SW 1271 (cell line): ENCODE measurements at places on chromosomes 2 and 18.

DNA sequence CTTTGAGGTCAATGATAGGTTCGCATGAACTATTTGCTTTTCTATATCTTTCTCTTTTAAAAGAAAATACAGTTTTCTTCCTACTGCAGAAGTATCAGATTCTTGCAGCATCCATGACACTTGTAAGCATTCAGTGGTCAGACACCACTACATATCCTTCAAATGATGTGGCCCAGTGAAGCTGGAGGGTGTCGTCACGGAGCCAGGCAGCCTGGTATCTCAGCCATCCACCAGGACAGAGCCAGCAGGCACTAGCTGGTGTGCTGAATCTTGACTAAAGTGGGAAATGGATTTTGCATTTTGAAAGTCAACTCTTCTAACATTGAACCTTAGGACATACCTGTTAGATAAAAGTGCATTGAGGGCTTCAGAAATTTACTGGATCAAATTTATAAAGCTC, 5.4 kb downstream of the KLHL14 start:
- no peak for DNase-seq

- DNase-seq = no peak
Observed at GRCh38 chr18:44134447-44134846, 546.2 kb upstream of the SETBP1 start.

DNA sequence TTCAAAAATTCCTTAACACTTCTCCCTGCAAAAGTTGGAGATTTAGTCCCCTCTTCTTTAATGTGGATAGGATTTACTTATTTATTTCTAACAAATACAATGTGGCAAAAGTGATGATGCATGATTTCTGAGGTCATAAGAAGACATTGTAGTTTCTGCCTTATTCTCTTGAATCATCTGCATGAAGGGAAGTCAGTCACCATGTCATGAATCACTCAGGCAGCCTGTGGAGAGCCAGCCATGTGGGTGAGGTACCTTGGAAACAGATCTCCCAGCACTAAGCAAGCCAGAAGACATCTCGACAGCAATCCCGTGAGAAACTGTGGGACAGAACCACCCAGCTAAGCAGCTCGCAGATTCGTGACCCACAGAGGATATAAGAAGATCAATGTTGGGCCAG, 2.7 kb upstream of the ZC3H8 start:
- no peak for DNase-seq

GRCh38 chr2:38887347-38887746, 2.3 kb upstream of the ARHGEF33 start:
- DNase-seq = no peak

DNA sequence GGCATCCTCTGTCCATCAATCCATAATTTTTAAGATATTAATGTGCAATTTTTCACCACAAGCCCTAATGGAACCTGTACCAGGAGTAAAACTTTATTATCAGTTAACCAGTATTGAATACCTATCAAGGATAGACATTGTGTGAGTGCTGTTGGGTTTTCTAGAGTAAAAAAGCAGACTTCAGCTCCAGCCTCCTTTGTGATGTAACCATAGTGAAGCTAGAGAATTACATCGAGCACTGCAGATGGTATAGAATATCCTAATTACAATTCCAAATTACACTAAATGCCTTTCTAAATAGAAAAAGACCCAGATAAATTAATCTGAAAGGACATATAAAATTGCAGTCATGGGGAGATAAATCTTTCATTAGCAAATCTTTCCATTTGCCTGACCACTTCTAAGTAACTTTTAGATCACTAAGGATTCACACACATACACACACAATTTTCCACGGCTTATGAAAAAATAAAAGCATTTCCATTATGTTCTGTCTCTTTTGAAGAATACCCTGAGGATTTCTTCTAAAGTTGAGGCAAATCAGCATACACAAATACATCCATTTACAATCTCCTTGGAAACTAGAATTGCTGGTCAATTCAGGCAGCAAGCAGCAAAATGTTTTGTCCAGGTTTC, 117.1 kb upstream of the TANK start:
- no peak for DNase-seq

DNA sequence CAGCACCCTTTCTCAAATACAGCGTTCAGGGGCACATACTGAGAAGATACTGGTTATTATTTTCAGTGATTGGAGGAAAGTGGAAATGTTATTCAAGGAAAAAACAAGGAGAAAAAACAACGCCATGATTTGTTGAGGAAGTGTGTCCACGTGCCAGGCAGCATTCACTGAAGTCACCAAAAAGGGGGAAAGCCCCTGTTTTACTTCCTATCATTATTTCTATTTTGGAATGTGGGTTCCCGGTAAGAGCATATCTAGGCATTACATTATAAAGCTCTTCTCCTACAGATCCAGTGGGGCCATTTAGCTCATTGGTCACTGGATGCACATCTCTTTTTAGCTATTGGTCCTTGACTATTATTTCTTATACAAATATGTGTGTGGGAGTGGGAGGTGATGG, 518.7 kb downstream of the TXNL1 start:
- DNase-seq = no peak

DNA sequence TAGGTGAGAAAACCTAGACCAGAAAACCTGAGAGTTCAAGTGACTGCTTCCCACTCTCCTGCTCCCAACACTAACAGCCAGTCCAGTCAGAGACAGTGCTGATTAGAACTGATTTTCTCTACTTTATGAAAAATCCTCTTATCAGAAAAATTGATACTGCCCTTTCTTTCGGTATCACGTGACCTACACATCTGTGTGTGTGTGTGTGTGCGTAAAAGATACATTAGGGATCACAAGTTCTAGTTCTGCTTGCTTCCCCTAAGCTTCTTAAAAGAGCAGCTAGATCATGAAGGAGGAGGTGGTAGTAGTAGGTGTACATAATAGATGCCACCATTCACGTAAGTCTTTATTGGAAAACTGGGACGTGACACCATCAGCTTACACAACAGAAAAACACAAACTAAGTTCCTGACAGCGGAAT, 1.5 kb downstream of the ARL5A start:
- DNase-seq = no peak

DNA sequence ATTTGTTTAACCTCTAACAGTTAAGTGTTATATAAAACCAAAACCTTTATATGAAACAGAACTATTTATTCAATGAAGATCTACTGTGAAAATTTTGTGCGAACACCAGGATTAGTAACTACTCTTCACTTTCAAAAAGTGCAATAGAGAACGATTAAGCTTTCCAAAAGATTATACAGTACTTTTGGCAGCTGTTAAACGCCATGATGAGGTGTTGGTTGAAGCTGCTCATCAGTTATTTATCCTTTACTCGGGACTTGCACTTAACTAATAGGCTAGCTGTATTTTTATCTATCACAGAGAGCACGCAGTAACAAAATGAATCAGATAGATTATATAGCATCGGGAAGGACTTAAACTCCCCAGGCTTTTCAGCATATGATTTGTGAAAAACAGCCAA, 113.6 kb downstream of the GCA start:
- DNase-seq = no peak

- no peak for DNase-seq
Observed at GRCh38 chr2:157875641-157876065, 477 bp downstream of the ACVR1 start.

DNA sequence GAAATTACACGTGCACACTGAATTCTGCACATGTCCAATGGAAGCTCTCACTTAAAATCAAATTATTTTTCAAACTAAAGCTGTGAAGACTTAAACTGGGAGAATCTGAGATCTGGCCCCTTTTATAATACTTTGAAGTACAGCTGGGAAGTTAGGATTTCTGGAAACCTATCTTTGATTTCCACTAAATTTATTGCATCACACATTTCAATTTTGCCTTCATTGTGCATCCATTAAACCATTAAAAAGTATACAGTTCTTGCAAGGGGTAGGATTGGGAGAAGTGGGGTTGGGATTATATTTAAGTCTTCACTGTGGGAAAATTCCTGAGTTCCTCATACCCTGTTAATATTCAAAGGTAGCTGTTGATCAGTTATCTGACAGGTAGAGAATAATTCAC, 1229.6 kb upstream of the ZEB2 start:
- no peak for DNase-seq

- DNase-seq = no peak
Observed at GRCh38 chr18:73768043-73768442, 379.6 kb downstream of the FBXO15 start.

DNA sequence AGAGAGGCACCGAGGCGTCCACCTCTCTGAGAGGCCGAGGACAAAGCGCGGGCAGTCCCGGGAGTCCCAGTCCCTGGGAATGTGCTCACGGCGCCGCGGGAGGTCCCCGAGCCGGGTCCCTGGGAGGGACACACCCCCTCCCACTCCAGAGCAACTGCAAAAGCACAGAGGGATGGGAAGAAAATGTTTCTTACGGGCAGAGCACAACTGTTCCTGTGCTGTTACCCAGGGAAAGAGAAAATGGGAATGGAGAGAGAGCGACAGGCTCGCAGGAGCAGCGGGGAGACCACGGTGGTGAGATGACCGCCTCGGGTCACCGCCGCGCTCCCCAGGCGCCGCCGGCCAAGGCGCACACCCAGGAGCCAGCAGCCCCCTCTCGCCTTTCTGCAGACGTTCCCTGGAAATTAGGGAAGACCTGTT, 1.2 kb upstream of the BCL11A start:
- peak; percentile 56 for DNase-seq

- no peak for DNase-seq
Observed at GRCh38 chr2:213766062-213766461, 481.8 kb downstream of the SPAG16 start.

DNA sequence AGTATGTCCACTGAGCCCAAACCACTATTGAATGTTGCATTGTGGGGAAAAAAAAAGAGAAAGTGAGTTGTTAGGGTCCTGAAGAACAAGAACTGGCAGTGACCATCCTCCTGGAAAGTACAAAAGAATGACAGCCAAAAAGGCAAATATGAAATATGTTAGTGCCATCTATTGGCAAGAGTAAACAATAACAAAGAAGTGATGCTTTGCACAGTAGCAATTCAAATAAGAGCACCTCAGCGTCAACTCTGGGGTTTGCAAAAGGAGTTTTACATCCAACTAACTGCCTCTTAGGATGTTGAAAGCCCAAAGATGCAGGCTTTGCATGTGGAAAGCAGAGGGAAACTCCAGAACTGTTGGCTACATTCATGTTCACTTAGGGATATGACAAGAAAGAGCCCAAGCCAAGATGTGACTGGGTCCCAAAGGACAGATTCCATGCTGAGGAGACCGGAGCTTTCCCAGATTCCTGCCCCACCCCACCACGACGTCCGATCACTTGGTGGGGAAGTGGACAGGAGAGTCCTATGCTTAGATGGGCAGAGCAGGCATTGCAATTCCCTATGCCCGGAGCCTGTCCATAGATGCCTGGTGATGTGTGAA, 15.6 kb downstream of the TRABD2A start:
- DNase-seq = no peak

GRCh38 chr2:144376460-144376859, 143.5 kb downstream of the ZEB2 start:
- no peak for DNase-seq
